ENCODE measurements at places on chromosomes 1 and 21. TPM values are rescaled to one million over a fixed set of nuclear protein-coding genes. Genes with fewer than 3 reads are reported as not detected.

Gene PCSK9
- 35.5 TPM for total RNA-seq

Gene NBPF6
- not detected for total RNA-seq

DNA sequence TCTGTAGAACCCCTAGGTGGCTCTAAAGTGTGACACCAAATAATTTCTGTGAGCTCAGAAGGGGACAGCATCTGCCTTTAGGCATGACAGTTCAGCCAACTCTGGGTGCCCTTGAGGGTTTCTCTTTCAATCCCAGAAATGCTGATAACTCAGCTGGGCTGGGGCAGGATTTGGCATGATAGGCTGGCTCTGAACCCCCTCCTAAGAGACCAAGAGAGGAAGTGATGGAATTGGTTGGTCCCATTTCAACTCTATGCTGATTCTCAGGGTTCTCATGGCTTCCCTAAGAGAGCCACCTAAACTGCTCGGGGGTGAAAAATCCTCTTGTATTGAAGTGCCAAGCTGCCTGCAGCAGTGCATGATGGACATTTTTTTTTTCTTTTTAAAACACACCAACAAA is 28.5 kb upstream of the TMEM39B start:
- no peaks in the 10 kb centered on the region for H3K27me3 ChIP-seq
- H3K4me1 ChIP-seq = no peaks in the 10 kb centered on the region
- H3K27ac ChIP-seq = no peak overlapping the region
- no peak overlapping the region for H3K4me3 ChIP-seq

- H3K36me3 ChIP-seq = no peaks in the 10 kb centered on the region
- no peak overlapping the region for H3K4me3 ChIP-seq
- peaks cover 60% of the 10 kb centered on the region for H3K4me1 ChIP-seq
- peak overlapping the region; percentile 77 for H3K27ac ChIP-seq
These were observed 1.7 kb downstream of the KIF21B start for GRCh38 chr1:201021630-201022492.

- no peaks in the 10 kb centered on the region for H3K4me1 ChIP-seq
- H3K27me3 ChIP-seq = no peaks in the 10 kb centered on the region
- no peak for DNase-seq
- H3K4me3 ChIP-seq = no peak overlapping the region
- no peak overlapping the region for H3K27ac ChIP-seq
- H3K36me3 ChIP-seq = no peaks in the 10 kb centered on the region
These were observed 138.1 kb downstream of the MIS18A start for GRCh38 chr21:32140604-32141317.

DNA sequence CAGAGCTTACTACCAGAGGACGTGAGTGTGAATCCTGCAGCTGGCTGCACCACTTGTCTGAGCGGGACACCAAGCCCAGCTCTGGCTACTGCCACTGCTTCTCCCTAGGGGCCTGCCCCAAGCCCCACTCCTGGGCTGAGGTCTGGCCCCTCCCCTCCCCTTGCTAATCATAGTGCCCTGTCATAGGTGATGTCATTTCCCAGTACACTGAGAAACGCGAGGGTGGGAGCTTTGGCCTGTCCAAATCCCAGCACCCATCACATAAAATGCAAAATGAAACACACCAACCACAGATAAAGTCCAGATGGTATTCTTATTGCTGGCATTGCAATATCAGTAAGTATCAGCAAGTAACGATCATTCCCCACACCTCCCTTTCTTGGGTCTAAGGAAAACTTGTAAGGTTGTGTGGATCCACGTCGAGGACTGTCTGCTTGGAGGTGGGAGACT is 77.7 kb downstream of the TOMM20 start:
- no peak overlapping the region for H3K27ac ChIP-seq
- H3K36me3 ChIP-seq = no peaks in the 10 kb centered on the region
- no peak overlapping the region for H3K4me3 ChIP-seq
- no peaks in the 10 kb centered on the region for H3K27me3 ChIP-seq

Gene CA6
- total RNA-seq = not detected

Gene PROK1
- total RNA-seq = not detected

DNA sequence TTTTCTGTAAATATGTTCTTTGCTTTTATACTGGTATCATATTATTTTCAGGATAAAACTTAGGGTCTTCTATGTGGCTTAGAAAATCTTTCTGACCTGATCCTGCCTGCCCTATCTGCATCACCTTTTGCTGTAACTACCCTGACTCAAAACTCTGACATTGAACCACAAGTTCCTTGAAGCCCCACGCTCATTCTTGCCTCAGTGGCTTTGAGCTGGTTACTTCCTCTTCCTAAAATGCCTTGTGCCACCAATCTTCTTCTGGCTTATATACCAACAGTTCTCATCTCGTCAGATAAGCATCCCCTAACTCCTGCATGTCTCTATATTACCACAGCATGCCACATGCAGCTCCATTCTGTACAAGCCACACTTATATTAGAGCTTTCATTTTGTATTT is 84.5 kb upstream of the LRRC7 start:
- no peaks in the 10 kb centered on the region for H3K36me3 ChIP-seq
- H3K4me1 ChIP-seq = no peaks in the 10 kb centered on the region
- H3K27ac ChIP-seq = no peak overlapping the region
- no peaks in the 10 kb centered on the region for H3K27me3 ChIP-seq

Gene FBLIM1
- total RNA-seq = 24.0 TPM

DNA sequence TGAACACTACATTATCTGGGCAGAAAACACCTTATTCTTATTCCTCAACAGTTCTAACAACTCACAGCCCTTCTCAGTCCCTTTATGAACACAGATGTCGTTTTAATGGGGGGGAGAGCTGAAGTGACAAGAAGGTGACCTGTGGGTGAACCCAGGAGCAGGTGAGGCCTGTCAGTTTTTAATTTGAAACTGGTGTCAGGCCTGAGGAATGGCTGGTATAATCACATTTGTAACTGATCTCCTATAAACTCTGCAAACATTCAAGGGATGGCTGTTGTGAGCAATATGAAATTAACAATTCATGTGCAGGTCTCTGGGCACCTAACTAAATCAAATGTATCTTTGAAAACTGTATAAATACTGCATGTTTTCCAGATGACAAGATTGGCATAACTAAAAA is 362.1 kb upstream of the NR5A2 start:
- no peak overlapping the region for H3K4me3 ChIP-seq
- H3K4me1 ChIP-seq = no peaks in the 10 kb centered on the region
- no peak for DNase-seq
- H3K36me3 ChIP-seq = no peaks in the 10 kb centered on the region
- no peaks in the 10 kb centered on the region for H3K27me3 ChIP-seq
- H3K27ac ChIP-seq = no peak overlapping the region

DNA sequence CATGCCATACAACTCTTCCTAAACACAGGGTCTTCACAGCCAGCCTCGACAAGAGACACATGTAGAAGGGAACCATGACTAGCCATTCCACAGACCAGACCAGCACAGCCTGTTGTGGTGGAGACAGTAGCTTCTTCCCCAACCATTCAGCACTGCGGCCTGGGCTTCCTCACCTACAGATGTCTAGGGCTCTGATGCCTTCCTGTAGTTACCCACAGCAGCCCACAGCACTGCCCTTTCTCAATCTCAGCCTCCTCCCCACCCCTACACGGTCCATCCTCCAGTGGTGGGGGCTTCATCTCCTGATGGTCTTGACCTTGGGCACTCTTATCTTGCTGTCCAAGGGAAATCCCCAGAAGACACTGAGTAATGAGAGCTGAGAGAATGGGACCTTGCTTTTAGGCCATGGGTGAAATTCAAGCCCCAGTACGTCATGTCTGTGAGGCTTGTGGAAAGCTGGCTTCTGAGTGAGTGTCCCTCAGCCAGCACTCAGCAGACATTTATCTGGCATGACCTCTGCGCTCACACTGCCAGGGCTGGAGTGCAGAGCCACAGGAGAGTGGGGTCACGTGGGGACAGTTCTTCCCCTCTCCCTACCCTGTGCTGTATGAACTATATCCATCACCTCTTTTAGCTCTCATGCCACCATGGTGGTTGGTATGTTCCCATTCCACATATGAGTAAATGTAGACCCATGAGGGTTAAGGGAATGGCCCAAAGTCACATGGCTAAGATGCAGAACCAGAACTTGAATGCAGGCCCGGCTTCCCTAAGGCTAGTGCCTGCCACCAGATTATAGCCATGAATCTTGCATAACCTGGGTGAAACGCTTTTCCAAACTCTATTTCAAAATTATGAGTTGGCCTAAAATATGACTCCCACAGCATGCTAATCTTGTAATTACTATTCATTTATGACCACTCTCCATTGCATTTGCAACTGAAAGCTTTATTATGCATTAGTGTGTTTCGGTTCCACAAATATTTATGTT is 104.7 kb downstream of the HIVEP3 start:
- no peaks in the 10 kb centered on the region for H3K36me3 ChIP-seq
- H3K27me3 ChIP-seq = no peaks in the 10 kb centered on the region
- H3K4me3 ChIP-seq = no peak overlapping the region
- H3K27ac ChIP-seq = no peak overlapping the region
- peaks cover 11% of the 10 kb centered on the region for H3K4me1 ChIP-seq

Gene MRPL20
- total RNA-seq = 90.7 TPM

Gene CBS
- total RNA-seq = 36.0 TPM

DNA sequence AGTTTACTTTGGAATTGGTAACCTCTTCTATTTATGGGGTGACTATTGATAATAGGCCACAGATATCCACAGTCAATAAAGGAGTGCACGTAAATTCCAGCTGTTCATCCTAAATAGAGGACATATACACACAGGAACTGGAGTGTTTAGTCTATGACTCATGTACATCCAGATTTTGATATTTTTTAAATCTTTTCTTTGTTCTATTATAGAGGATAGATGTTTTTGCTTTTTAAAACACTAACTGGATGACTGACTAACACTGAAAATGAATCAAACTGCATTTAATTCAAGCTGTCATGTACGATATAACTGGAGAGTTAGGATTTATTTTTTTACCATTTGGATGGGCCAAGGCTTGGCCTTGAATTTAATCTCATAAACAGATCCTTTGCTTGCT is 45.9 kb downstream of the RGL1 start:
- H3K4me1 ChIP-seq = no peaks in the 10 kb centered on the region
- peaks cover 4% of the 10 kb centered on the region for H3K36me3 ChIP-seq
- no peak overlapping the region for H3K27ac ChIP-seq
- no peak for DNase-seq
- H3K27me3 ChIP-seq = no peaks in the 10 kb centered on the region

DNA sequence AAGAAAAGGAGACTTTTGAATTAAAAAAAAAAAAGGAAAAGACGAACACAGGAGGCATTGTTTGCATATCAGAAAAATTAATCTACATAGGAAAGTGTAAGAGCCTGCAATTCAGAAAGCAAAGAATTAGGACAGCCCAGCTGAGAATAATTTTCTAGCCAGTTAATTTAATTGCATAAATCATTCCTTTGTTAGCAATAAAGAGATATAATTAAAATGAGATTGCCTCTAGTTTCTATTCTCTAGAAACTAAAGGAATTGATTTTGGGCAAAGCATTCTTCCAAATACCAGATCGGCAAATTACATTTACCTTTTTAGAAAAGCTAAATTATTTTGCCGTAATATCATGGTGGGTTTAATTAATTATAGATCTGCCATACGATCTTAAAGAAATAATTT is 46.0 kb downstream of the NUF2 start:
- no peak for DNase-seq
- H3K4me3 ChIP-seq = no peak overlapping the region
- no peaks in the 10 kb centered on the region for H3K4me1 ChIP-seq
- H3K27me3 ChIP-seq = no peaks in the 10 kb centered on the region
- H3K36me3 ChIP-seq = no peaks in the 10 kb centered on the region

- DNase-seq = no peak
- H3K4me3 ChIP-seq = no peak overlapping the region
- peaks cover 18% of the 10 kb centered on the region for H3K4me1 ChIP-seq
- no peak overlapping the region for H3K27ac ChIP-seq
- H3K27me3 ChIP-seq = no peaks in the 10 kb centered on the region
These were observed 43.6 kb upstream of the SYNC start for GRCh38 chr1:32746130-32746529.

Gene BLACAT1
- 0.40 TPM for total RNA-seq

DNA sequence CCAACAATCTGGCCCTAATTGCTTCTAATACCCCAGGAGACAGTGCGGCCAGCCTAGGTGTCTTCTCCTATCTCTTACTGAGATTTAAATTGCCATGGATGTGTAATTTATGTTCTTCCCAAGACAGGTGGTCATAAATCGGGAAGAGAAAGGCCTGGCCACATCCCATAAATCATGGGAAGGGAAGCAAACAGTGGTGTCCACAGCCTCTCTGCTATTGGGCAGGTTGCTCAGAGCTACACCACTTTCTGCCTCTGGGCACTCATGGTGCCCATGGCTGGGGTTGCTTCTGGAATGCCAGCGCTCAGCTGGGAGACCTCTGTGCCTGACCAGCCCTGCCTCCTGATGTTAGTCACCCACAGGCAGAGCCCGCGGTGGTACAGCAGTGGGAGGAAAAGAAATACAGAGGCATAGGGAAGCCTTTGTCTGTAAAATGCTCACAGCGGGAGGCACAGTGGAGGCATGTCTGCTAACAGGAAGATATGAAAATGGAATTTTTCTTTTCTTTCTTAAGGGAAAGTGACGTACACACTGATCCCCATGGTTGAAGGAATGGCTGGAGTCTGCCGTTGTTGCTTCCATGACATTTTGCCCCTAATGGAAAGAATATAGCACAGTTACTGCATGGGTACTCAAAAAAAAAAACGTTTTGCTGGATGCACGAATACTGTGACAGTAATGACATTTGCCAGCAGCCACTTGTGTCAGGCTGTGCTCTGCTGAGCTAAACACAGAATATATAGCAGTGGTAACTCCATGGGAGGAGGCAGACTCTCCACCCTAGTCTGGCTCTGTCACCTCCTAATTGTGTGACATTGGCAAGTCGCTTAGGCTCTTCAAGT is 21.9 kb downstream of the MTARC1 start:
- peaks cover 6% of the 10 kb centered on the region for H3K36me3 ChIP-seq
- no peaks in the 10 kb centered on the region for H3K4me1 ChIP-seq
- H3K27me3 ChIP-seq = no peaks in the 10 kb centered on the region
- DNase-seq = no peak

- peaks cover 100% of the 10 kb centered on the region for H3K36me3 ChIP-seq
- no peak overlapping the region for H3K4me3 ChIP-seq
- DNase-seq = no peak
- H3K4me1 ChIP-seq = no peaks in the 10 kb centered on the region
- H3K27ac ChIP-seq = no peak overlapping the region
These were observed 31.4 kb downstream of the QSOX1 start for GRCh38 chr1:180185971-180186645.
